Kidney tubule cell (primary cell): ENCODE measurements at places on chromosomes 2 and 18.

DNA sequence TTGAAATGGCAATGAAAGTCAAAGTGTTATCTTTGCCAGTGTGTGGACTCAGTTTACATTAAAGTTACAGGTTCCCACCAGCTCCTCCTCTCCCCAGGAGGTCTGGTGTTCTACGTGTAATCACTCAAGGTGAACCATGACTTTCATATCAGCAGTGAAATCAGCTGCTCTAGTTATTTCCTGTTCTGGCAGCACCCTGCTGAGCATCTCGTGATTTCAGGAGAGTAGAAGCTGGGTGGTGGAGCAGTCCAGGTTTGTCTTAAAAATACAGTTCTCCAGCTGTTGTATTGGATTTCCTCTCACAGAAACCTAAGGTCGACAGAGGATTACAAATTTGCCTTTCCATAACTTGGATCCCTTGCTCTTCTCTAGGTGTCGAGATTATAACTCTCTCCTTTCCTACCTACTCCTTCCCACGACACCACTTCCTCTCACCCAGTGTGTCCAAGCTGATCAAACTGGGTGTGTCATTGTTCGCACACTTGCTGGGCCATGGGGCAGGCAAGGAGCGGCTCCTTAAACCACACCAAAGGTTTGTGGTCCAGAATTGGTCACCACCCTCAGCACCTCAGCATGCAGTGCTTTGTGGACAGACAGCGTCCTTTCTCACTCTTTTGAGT is 13.0 kb upstream of the ARHGAP25 start:
- DNase-seq: peak; percentile 45

DNA sequence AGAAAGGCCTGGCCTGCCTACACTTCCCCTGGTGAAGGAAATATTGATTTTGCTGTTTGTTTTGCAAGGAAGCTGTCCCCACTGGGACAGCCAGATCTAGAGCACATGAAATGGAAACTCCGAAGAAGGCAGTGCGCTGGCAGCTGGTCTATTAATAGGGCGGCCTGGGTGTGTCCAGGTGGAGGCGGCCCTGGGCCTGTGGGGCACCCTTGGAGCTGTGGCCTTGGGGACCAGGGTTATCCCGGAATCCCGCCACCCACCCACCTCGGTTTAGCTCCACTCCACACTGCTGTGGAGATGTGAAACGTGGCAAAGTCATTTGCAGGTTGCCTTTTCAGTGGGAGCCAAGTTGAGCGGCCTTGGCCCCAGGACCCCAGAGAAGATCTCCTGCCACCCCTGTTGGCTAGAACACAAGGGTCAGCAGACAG is 204.3 kb downstream of the KLHL29 start:
- DNase-seq: no peak

DNA sequence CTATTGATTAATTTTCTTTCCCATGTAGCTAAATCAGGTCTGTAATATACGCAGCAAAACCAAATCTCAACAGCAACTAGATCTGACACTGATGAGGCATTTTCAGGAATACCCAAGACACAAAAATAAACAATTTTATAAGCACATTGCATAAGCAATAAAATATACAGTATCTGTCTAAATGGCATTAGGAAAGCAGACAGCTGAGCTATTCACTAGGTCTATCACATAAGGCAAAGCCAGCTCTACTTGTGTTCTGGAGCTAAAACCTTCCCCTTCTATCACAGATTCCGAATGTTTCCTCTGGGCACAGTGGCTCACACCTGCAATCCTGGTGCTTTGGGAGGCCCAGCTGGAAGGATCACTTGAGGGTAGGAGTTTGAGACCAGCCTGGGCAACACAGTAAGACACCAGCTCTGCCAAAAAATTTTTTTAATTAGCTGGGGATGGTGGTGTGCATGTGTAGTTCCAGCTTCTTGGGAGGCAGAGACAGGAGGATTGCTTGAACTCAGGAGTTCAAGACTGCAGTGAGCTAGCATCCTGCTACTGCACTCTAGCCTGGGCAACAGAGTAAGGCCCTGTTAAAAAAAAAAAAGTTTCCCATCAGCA is 21.1 kb downstream of the PTPN2 start:
- no peak for DNase-seq

DNA sequence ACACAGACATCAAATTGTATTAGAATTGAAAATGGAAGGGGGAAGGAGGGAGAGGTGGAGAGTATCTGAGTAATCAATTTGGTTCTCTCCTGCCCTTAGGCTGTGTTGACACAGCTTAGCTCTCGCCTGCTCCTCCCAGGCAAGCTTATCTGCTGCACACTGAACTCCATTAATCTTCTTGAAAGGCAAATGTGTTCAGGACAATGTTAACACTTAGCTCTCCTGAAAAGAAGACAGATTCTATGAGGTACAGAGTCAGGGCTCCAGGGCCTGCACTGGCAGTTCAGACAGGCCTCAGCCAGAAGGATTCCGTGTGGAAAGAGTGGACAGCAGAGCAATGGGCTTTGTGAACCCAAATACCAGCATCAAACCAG is 430.0 kb upstream of the TNP1 start:
- DNase-seq: no peak

GRCh38 chr18:79585395-79586370 is 93.9 kb upstream of the CTDP1 start:
- no peak for DNase-seq

DNA sequence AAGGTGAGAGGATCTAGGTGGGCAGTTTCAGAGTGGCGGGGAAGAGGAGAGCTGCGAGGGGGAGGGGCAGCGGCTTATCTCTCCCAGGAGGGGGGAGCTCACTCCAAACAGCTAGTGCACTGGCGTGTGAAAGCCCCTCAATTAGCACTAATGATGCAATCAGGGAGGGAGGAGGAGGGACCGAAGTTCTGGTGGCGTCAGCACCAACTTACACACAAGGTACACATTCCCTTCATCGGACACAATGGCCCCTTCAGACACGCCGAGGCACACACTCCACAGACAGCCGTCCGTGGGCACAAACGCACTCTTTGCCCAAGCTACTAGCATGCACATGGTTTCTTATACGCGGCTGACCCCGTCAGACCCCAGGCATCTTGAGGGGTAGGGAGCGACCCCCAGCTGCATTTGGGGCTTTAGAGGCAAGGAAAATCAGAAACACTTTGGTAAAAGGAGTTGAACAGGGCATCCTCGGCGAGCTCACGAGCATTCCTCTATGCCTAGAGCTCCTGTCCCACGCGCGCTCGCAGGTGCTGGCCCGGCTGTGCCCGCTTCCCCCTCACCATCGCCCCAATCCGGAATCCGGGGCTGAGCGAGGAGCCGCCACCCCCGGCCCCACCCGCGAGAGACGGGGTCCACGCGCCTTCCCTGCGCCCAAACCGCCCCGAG is 868 bp upstream of the PKDCC start:
- DNase-seq: no peak

DNA sequence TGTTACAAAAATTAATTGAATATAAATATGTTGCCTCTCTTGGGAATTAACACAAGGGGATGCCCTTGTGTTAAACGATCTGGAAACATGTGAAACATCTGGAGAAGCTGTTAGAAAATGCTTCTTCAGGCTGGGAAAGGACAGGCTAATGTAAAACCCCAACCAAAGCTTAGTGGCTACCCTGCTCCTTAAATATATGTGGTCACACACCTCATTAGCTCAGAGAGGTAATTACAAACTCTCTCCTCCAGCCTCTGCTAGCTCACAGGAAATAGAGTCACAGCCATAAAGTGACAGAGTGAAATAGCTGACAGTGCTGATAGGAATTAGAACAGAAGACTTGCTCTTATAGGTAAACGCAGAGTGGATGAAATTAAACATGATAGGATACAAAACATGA is 155.9 kb downstream of the RAB3GAP1 start:
- DNase-seq: peak; percentile 21

DNA sequence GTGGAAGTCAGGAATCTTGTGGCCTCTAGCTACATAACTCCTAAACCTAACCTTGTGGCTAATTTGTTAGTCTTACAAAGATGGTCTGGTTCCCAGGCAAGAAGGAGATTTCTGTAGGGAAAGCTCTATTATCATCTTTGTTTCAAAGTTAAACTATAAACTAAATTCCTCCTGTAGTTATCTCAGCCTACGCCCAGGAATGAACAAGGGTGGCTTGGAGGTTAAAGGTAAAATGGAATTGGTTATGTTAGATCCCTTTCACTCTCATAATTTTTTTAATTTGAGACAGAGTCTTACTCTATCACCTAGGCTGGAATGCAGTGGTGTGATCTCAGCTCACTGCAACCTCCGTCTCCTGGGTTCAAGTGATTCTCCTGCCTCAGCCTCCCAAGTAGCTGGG is 24.6 kb upstream of the PDK1 start:
- no peak for DNase-seq

GRCh38 chr2:67824186-67824585 is 238.6 kb downstream of the C1D start:
- DNase-seq: peak; percentile 58

DNA sequence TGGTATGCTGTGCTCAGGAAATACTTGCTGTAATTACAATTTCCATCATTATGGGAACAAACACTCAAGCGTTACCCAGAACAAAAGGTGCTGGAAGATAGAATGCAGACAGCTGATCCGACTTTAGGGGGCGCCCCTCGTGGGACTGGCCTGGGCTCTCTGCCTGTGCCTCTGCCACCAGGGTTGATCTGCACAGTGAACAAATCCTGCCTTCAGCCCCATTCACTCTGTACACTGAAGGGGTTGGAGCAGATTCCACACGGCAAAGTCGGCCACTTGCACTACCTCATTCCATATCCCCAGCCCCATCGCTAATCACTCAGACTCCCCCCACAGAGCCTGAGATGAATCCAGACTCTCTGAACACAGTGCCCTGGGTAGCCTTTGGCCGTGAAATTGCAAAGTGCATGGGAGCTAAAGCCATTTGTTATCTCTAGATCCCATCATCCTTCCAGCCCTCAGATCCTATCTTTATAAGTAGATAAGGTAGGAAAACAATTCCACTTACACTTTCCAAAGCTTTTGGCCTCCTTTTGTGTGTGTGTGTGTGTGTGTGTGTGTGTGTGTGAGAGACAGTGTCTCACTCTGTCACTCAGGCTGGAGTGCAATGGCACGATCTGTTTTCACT is 69.3 kb downstream of the INPP5D start:
- no peak for DNase-seq

DNA sequence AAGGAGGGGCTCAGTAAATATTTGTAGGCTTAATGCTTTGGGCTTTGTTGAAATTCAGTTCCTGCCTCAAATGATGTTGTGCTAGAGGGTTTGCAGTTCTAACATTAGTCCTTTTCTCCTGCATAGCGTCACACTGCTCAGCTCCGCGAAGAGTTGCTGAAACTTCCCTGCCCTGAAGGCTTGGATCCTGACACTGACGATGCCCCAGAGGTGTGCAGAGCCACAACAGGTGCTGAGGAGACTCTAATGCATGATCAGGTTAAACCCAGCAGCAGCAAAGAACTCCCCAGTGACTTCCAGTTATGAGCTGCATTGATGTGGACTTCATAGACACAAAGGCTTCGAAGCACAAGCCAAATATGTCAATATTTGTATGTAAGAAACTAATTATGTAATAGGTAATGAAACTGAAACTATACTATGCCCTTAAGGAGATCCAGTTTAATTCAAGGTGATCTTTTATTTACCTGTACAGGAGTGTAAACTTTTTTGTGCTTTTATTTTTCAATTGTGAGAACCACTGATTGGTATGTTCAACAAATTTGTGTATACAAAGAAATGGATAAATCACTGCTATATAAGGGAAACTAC is 10.2 kb upstream of the TTC27 start:
- no peak for DNase-seq

GRCh38 chr2:82735336-82735735 is 1723.7 kb downstream of the SUCLG1 start:
- no peak for DNase-seq

GRCh38 chr2:132725748-132726147 is 55.7 kb upstream of the LYPD1 start:
- DNase-seq: no peak

DNA sequence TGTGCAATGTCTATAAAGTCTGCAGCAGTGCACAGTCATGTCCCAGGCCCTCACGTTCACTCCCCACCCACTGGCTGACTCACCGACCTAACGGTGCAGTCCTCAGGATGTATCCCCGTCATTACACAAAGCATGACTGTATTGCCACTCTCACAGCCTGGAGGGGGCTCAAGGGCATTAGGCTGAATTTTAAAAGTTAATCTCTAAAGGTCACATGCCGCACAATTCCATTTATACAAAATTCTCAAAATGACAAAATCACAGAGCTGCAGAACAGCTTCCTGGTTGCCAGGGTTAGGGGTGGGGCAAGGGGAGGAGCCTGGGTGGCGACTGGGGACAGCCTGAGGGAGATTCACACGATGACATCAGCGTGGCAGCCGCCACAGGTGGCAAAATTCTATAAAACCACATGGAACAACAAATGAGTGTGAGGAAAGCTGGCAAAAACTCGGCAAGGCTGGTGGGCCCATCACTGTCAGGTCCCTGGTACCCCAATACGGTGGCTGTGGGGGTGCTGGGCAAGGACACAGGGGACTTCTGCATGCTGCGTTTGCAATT is 97.6 kb downstream of the NDUFA10 start:
- DNase-seq: peak; percentile 70

DNA sequence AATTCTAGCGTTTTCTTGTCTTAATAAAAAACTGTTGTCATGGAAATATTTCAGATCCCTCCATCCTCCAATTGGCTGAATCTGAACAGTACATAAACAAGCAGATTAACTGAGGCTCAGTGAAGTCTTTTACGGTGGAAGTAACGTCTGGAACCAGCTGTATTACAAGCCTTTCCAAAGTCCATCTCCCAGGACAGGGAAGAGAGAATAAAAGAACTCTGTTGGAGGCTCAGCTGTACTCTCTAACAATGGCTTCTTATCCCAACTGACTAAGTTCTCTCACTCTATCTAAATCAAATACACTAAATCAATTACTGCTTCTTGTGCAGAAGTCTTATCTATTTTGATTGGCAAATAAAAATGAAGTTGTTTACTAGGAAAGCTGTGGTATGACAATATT is 19.9 kb upstream of the NEDD4L start:
- no peak for DNase-seq

DNA sequence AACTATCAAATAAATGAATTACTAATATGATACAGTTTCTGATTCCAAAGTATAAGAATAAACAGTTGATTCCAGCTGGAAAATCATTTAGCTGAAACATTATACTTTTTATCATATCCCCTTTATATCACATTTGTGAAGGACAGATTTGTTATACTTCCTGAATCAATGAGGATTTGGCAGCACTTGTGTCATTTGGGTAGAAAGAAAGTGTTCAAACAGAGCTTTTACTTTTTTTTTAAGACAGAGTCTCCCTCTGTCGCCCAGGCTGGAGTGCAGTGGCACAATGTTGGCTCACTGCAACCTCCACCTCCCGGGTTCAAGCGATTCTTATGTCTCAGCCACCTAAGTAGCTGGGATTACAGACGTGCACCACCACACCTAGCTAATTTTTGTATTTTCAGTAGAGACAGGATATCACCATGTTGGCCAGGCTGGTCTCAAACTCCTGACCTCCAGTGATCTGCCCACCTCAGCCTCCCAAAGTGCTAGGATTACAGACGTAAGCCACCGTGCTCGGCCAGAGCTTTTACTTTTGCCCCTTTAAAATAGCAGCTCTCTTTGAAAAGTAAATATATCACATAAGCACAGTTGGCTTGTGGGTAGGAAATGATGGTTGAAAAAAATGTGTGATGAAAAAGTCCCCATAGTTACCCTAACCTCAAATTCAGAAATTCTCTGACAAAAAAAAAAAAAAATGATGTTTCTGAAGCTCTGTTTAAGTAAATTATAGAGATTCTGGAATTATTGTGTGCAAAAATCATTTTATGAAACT is 95.2 kb downstream of the DTNA start:
- no peak for DNase-seq

- DNase-seq: no peak
Observed at GRCh38 chr2:162016080-162016479, 57.9 kb downstream of the DPP4 start.

GRCh38 chr2:65276609-65277008 is 49.0 kb downstream of the ACTR2 start:
- DNase-seq: no peak
